ENCODE measurements at places on chromosomes 7 and 10.

DNA sequence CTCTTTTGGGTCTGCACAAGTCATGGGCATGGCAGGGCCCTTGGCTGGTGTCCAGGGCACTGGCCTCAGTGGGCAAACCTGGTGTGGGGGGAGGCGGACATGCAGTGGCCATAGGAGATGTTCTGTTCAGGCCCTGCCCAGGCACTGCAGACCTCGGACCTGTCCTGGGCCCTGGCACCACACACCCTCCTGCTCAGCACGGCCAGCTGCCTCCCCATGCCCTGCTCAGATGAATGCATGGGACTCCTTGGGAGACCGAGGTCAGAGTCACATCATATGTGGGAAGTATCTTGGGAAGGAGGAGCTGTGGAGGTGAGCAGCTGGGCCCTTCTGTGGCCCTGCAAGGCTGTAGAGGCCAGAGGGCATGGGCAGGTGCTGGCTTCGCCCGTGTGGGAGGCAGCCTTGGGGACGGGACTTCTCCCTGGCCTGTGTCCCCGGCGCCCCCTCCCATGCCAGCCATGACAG is 130.8 kb downstream of the VIPR2 start:
- no peak for DNase-seq

DNA sequence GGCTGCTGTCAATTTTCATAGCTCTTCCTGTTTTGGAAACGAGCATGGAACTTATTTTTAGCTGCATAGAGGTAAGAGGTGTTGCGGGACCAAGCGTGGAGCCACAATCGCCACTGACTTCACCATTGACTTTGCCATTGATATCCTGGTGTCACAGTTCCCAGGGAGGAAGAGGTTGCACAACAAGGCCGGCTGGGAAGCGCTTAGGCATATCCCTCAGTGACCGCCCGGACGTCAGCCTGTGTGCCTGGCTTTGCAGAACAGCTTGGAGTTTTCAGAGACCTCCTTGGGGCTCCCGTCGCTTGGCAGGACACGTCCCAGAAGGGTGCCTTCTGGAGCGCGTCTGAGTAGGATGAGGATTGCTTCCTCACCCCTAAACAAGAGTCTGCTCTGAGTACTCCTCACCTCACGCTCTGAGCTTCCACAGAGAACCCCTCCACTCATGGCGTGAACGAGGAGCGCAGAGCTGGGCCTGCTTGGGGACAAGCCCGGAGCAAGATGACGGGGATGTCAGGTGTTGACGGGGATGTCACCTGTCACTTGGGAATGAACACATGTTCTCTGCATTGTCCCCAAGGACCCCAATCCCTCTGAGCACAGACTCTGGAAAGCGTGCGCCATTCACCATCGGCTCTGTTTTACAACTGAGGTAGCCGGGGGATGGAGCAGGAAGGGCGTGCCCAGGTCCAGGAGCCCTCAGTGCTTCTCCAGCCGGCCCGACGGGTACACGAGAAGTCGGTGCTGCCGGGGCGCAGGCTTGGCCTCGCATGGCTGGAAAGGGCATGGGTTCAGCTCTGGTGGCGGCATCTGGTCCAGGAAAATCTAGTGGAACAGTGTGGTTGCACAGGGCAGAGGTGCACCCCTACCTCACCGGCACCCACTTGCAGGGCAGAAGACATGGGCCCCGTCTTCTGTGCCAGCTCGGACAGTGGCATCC is 192.3 kb upstream of the SHH start:
- DNase-seq, result no peak

- no peak for DNase-seq
These were observed 22.0 kb downstream of the UMAD1 start for GRCh38 chr7:7662527-7662926.

DNA sequence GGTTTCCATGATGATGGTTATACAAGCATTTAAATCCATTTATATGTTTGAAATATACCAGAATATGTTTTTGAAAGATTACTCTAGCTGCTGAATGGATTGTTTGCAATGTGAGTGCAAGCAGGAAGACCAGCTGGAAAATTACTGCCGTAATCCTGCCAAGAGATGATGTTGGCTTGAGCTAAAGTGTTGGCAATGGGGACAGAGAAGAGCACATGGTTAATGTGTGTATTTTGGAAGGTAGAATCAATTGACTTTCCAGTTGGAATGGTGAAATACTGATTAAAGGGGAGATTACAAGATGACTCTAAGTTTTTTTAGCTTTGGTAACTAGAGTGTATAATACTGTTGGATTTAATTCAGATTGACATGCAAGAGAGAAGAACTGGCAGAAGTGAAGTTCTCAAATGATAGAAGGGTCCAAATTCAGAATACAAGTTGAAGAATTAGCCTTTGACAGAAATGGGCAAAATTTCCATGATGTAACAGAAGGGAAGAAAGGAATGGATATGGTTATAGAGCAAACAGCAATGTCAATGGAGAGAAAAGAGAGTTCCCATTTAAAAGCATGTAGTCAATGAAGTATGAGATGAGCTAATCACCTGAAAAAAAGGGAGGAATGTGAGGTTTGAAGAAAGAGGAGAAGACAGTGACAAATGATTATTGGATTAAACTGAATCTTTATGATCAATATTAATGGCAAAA is 422.0 kb downstream of the CDC14C start:
- no peak for DNase-seq

DNA sequence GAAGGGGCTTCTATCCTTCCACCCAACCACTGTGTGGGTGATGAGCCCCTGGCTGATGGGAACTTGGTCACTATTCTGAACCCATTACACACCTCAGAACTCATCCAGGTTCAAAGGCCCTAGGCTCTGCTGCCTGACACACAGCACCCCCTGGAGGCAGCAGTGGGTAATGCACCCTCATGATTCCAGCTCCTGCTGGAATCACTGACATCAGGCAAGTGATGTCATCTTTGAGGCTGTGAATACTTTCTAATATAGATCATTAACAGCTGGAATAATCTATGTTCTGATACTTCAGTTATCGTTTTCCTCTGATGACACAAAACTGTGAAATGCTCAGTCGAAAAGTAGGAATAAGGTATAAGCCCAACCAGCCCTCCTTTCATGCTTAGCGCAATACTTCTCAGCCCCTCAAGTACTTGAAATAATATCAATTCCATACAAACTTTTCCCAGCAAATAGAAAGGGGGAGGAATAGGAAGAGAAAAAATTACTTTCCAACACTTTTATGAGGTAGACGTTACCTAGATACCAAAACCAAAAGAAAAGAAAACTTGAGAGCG is 7.5 kb upstream of the RBP3 start:
- peak; percentile 69 for DNase-seq

DNA sequence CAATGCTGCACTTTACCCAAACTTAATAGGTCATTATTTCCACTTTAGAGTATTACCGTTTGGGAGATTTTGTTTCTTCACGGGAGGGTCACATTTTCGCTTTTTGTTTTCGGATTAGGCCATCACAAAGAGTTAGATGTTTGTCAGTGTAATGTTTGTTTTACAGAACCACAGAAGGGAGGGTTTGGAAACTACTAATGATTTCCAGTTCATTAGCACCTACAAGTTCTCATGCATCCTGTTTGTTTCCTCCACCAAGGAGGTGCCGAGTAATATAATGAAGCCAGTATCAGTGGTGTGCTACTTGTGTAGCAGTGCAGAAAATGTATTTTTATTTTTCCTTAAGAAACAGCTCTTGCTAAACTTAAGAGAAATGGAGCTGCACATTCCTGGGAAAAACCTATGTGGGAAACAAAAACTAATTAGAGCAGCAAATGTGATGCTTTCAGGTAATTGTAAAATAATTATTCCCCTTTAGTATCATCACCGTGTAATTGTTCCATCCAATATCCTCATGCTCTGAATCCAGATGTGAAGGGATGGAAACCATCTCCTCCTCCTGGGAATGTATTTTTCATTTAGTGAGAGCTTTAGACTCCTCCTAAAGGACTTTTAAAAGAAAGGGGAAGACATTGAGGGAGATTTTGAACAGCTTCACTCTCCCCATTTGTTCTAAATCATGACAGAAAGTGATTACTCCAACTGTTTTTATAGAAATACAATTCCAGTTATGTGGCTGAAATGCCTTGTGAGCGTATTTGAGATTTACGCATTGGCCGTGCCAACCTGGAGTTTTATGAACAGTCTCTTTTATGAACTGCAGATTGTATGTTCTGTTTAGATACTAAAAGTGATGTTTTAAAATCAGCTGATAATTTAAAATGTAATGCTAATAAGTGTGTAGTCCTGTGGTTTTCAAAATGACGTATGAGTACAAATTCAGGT is 5.6 kb downstream of the CELF2 start:
- no peak for DNase-seq

DNA sequence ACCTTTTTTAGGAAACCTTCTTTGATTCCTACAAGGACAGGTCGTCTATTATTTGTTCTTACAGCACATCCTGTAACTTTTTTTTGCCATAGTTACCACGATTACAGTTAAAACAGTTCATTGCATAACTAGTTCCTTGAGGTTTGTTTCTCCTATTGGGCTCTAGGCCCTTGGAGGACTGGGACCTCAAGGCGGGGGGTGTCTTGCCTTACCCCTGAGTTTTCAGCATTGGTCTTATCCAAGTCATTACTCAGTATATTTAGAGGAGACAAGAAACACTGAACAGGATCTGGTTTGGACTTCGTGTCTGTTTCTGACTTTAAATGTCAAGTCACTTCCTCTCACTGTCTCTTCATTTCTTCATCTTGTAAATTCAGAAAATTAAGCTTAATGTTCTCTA is 369.8 kb downstream of the SDK1 start:
- DNase-seq, result no peak

DNA sequence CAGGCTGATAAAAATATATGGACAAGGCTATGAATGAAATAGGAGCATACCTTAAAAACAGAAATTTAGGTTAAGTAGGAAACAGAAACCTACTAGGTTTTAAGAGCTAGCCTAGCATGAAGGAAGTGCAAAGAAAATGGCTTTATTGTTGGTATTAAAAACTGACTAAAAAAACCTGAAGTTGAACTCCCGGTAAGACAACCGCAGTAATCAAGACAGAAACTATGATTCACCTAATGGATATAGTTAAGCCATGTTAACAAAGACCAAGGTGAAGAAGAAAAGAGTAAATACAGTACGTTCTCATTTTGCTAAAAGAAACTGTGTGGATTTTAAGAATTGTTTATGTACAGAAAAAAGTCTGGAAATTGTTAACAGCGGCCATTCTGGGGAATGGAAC is 2.5 kb downstream of the RTKN2 start:
- no peak for DNase-seq

DNA sequence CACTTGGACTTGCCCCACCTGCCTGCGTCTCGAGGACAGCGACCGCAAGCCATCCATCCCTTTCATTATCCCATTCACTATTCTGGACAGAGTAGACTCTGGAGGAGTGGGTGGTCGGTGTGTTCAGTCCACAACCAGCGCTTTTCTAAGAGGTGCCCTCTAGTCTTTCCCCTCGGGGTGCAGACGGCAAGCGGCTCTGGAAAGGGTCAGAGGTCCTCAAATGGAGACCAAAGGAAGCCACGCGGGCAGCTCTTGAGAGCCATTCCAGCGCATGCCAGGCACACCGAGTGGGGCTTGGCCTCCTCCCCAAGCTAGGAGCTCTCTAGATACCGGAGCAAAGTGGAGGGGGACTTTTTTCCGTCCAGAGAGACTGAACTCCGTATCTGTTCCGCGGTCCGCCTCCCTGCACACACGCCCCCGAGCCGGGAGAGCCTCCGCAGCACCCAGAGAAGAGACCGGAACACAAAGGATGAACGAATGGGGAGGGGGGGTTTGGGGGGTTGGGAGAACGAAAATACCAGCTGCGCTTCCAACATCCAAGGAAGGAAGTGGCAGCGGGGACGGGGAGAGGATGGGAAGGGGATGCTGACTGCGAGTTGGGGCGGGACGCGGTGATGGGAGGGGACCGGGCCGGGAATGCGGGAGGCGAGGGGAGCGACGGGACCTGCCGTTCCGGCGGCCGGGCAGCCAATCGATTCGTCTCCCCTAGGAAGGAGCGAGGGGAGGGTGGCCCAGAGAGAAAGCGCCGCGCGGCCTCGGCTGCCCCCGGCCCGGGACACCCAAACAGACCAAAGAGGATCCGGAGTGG is 515 bp downstream of the GSDME start:
- no peak for DNase-seq

DNA sequence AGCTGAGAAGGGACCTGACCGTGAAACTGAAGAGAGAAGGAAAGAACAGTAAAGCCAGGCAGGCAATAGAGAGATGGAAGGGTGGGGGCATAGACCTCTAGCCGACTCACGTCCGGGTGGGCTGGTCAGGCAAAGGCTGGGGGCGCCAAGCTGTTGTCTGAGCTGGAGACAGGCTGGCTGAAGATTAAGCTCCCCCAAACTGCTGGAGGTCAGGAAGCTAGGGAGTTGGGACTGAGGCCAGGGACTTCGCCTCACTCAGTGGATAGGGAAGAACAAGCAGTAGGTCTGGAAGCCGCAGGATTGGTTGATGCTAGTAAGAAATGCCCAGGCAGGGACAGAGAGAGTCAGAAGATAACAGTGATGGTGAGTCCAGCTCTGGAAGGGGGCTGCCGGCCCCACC is 5.3 kb downstream of the PITX3 start:
- no peak for DNase-seq

DNA sequence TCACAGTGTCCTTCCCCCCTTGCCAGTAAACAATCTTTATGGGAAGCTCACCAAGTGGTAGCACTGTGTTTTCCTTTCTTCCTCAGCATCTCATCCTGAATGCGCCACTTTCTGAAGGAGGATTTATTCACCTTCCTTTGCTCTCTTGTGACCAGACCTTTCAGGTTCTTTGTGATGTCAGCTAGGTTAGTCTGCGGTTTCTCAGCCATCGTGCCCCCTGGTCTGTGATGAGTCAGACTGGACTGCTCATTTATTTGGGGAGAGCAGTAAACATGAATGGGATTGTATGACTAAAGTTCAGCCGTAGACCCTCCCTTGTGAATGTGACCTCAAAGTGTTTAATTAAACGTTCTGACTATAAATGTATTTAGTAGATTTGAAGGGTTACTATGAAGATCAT is 235.1 kb upstream of the CELF2 start:
- DNase-seq, result no peak

- DNase-seq, result no peak
These were observed 3.7 kb downstream of the ANXA11 start for GRCh38 chr10:80201608-80202141.

- no peak for DNase-seq
These were observed 27.0 kb downstream of the TASOR2 start for GRCh38 chr10:5711642-5712041.

- no peak for DNase-seq
These were observed 42.0 kb downstream of the GNA12 start for GRCh38 chr7:2802101-2802500.

GRCh38 chr10:102941401-102941800 is 23.3 kb downstream of the CNNM2 start:
- no peak for DNase-seq

DNA sequence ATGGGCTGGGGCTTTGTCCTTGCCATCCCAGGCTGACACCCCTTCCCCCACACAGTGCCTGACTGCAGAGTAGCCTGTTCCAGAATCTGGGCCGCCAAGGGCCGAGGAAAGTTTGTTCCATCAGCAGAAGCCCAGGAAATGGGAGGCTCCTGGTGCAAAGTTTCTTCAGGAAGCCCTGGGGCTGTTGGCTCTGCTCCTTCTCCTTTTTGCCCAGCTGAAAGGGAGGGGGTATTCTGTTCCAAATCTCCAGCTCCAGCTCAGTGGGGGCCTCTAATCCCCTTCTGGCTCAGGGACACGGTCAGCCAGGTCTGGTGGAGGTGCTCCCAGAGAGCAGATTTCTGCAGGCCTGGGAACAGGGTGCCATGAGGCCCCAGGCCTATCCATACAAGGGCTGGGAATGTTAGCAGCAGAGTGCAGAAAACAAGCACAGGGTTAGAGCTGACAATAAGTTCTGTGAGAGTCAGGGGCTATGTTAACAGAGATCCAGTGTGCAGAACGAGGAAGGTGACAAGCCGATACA is 399.5 kb downstream of the RPS24 start:
- no peak for DNase-seq
